ENCODE measurements at places on chromosomes 1 and 21.

DNA sequence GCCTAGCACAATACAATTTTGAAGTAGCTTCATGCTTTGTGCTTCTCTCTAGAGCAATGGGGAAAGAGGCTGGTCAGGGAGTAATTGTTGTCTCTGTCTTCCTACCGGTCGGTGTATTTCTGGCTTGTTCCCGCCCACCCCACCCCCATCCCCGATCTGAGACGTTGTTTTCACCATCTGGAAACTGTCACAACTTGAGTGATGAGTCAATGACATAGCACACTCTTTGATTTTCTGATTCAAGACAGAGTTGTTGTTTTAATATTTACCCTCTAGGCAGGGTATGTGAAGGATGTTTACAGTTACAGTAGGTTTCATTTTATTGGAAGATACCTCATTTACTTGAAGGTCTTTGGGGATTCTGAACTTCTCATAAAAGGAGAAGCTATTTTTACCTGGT is 7.0 kb downstream of the IL12RB2 start:
- no peak for DNase-seq

GRCh38 chr1:99754697-99755096 is 11.7 kb downstream of the FRRS1 start:
- DNase-seq = no peak

GRCh38 chr1:107153014-107153413 is 12.2 kb downstream of the NTNG1 start:
- DNase-seq = no peak

- DNase-seq = no peak
These were observed 70.2 kb upstream of the CDC42BPA start for GRCh38 chr1:227388214-227389168.

GRCh38 chr1:167199656-167200055 is 21.0 kb upstream of the POU2F1 start:
- no peak for DNase-seq

DNA sequence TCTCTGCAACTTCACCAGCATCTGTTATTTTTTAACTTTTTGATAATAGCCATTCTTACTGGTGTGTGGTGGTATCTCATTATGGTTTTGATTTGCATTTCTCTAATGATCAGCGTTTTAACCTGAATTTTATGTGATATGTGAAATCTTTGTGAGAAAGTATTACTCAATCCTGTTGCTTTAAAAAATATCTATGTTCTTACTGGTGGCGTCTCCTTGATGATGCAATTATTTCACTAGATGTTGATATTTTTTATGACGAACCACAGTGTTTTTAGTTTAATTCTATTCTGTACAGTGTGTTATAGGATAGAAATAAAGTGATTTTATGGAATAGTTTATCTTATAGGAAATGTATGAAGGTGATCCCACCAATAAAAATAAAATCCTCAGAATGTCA is 54.7 kb upstream of the GPR88 start:
- DNase-seq = no peak

GRCh38 chr1:152035539-152036266 is 1.1 kb downstream of the S100A11 start:
- DNase-seq = no peak

DNA sequence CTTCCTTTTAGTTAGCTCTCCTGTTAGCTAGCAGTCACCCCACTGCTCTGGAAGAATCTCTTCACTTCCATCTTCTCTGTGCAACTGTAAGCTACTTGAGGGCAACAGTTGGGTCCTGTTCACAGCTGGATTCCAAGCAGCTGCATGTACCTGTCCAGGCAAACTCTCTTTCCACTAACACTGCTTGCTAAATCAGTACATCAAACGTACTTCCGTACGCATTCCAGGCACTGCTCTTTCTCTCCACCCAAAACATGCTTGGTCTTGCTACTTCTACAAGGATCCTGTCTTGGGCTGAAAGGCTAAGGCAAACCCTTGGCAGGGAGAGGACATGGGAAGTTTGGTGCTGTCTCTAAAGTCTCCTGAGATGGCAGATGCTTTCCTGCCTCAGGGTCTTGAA is 139.2 kb upstream of the CACNA1E start:
- DNase-seq = no peak

GRCh38 chr1:207910591-207911354 is at the start of gene CD34:
Gene CD34, minus strand, starts transcription at chr1:207911125. Its CDS starts 45 bp downstream, at chr1:207911080.
- no peak for DNase-seq

DNA sequence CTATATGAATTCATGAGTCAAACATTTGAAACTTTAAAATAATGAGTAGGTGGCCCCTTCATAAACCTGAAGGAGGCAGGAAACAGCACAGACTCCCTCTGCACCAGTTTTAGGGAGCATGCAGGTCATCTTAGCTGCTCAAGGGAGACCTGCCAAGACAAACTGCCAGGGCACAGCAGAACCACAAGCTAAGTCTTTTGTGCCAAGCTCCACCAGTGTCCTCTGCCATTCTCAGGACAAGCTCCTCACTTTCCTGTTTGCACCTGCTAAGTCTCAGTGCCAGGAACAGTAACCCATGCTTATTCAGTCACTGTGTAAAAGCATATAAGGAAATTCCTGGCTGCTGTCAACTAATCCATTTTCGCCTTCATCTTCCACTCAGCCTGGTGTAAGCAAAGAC is 368.9 kb downstream of the SEC16B start:
- DNase-seq = no peak

- peak; percentile 3 for DNase-seq
These were observed 51.1 kb downstream of the ATP2B4 start for GRCh38 chr1:203677771-203678170.

- peak; percentile 40 for DNase-seq
These were observed 399.5 kb downstream of the MATN1 start for GRCh38 chr1:30323841-30324240.

DNA sequence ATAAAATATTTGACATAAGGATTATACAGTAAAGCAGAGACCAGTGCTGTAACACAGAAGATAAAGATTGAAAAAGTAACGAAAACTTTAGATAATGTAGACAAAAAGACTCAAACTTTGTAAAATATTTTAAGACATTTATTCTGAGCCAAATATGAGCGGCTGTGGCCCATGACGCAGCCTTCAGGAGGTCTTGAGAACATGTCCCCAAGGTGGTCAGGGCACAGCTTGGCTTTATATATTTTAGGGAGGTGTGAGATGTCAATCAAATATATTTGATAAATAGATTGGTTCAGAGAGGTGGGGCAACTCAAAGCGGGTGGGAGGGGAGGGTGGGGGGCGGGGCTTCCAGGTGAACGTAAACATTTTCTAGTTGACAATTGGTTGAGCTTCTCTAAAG is 81.2 kb downstream of the WDR4 start:
- no peak for DNase-seq

GRCh38 chr1:221994939-221995338 is 253.1 kb upstream of the DUSP10 start:
- no peak for DNase-seq

GRCh38 chr21:43206231-43207042 is 37.6 kb downstream of the CRYAA start:
- DNase-seq = no peak

DNA sequence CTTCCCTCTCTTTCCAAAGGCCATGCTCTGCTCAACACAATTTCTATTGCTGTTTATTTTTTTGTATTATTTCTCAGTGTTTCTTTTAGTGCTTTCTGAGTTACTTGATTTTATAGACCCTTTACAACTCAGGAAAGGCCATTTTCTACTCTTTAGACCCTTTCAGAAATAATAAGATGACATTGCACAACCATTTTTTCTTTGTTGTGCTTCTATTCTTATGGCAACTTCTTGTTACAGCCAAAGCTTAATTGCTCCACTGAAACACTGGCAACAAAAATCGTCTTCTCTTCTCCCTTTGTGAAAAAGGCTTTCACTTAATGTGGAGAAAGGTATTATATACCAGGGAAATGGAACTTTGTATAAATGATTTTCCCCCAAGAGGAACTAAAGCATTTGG is 39.0 kb upstream of the SAMSN1 start:
- no peak for DNase-seq

DNA sequence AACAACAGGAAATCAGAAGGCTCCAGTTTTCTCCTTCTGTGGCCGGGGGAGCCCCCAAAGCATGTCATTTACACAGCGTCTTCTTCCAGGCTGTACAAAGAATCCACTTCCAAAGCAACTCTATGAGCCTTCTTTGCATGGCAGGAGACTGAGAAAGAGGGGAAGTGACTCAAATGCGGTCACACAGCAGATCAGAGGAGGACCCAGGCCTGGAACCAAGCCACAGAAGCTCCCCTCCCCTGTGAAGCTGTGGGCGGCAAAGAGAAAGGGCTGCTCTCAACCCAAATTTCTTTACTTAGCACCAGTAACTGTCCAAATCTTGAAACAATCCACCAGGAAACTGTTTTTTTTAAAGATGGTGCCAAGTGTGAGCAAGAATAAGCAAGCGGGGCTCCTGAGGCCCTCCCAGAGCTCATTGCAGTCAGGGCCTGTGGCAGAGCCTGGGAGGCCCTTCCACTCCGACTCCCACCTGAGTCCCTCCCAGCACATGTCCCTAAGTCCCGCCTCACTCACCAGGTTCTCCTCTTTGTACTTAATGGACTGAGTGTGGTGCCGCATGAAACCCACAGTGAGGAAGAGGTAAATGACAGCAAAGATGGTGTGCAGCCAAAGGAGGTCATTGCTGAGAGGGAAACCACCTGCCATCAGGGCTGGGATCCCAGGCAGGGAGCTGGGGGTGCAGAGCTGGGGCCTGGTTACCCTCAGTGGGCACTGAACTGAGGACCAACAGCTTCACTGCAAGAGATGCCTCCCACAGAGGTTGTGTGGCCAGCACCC is 15.9 kb downstream of the TMEM63A start:
- DNase-seq = no peak

DNA sequence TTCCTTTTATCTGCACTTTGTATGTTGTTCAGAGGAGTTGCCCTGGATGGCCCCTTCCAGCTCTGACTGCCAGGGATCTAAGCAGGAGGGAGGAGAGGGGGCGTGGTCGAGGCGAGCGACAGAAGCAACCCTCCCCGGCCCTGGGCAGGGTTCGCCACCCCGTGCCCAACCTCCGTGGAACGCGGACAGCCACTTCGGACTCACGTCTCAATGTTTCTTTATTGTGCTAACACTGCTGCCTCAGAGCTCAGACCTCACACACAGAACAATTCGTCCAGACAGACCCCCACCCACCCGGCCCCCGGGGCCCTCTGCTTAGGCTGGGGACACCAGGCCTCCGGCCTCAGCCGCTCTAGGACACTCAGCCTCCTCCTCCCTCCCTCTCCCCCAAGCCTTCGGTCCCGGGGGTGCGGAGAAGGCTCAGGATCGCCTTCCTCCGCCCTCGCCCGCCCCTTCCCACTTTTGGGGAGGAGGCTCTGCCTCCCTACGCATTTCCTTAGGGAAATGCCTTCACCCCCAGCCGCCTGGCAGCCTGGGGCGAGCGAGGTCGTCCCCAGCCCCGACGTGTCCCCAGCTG is 8.3 kb downstream of the VSIG8 start:
- peak; percentile 47 for DNase-seq
